T-helper 2 cell treated with Interferon-gamma antibody and Interleukin-4, amounts not matched to agents 100 ng/mL and 5 ng/mL, for 36 hours (primary cell): ENCODE measurements at places on chromosomes 5 and 9. TPM values are rescaled to one million over a fixed set of nuclear protein-coding genes. Genes with fewer than 3 reads are reported as not detected.

The SMIM3 gene
- 20.4 TPM in 2 replicates for total RNA-seq

The DEPDC1B gene
- 36.5 and 38.6 TPM in 2 replicates for total RNA-seq

The SPINK4 gene
- not detected in 2 replicates for total RNA-seq

The SV2C gene
- total RNA-seq: 0.02 TPM in 2 replicates

The SCGB3A2 gene
- total RNA-seq: not detected in 2 replicates
